ENCODE measurements at places on chromosomes 12 and 14.

GRCh38 chr12:130713581-130713991 lies 2.5 kb downstream of the RIMBP2 start:
- no peak for DNase-seq

- no peak for DNase-seq
Observed at GRCh38 chr12:67919406-67919805, 69.8 kb upstream of the IFNG-AS1 start.

GRCh38 chr14:83908419-83908818 lies 1621.5 kb upstream of the FLRT2 start:
- no peak for DNase-seq

- DNase-seq: no peak
Observed at GRCh38 chr12:69984241-69984640, 159.2 kb downstream of the MYRFL start.

GRCh38 chr12:93336291-93336741 lies 41.4 kb upstream of the NUDT4 start:
- no peak for DNase-seq

- no peak for DNase-seq
Observed at GRCh38 chr12:2034633-2035430, 18.0 kb upstream of the CACNA1C start.

All from SIG-M5 (cell line).